Mesenchymal stem cell (in vitro differentiated cells and primary cell): ENCODE measurements at places on chromosomes 16 and 17.

DNA sequence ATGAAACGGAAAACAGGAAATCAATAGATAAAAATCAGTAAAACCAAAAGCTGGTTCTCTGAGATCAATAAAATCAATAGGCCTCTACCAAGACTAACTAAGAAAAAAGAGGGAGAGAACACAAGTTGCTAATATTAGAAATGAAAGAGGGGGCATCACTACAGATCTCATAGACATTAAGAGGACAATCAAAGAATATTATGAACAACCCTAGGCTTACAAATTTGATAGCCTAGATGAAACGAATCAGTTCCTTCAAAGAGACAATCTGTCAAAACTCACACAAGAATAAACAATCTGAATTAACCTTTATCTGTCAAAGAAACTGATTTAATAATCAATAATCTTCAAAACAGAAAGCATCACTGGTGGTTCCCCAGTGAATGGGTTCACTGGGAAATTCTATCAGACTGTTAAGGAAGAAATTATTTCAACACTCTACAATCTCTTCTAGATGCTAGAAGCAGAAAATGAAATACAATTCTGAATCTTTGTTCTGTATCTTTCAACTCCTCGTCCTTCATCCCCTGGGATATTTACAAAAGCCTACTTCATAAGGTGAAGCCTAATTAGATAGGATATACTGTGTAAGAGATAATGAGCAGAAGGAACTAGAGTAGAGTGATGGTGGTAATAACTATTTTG is 4.4 kb downstream of the ABCA9 start:
- H3K4me3 ChIP-seq: peak overlapping the region; percentile 22
- no peak overlapping the region for H3K27ac ChIP-seq
- no peaks in the 10 kb centered on the region for H3K36me3 ChIP-seq
- DNase-seq: no peak
- H3K27me3 ChIP-seq: no peaks in the 10 kb centered on the region

GRCh38 chr17:37829592-37830123 is 84.8 kb upstream of the HNF1B start:
- no peak for DNase-seq
- no peaks in the 10 kb centered on the region for H3K36me3 ChIP-seq
- peaks cover 32% of the 10 kb centered on the region for H3K4me1 ChIP-seq
- H3K27ac ChIP-seq: peak overlapping the region; percentile 69

- peak overlapping the region; percentile 92 for H3K4me3 ChIP-seq
- peaks cover 26% of the 10 kb centered on the region for H3K4me1 ChIP-seq
- peaks cover 38% of the 10 kb centered on the region for H3K36me3 ChIP-seq
- H3K27me3 ChIP-seq: no peaks in the 10 kb centered on the region
Observed at GRCh38 chr16:29804020-29804419, 2.3 kb upstream of the MAZ start.

- H3K4me3 ChIP-seq: no peak overlapping the region
- H3K27ac ChIP-seq: no peak overlapping the region
- no peaks in the 10 kb centered on the region for H3K36me3 ChIP-seq
- no peak for DNase-seq
- peaks cover 3% of the 10 kb centered on the region for H3K4me1 ChIP-seq
Observed at GRCh38 chr17:81794074-81794476, 9.9 kb upstream of the GCGR start.

DNA sequence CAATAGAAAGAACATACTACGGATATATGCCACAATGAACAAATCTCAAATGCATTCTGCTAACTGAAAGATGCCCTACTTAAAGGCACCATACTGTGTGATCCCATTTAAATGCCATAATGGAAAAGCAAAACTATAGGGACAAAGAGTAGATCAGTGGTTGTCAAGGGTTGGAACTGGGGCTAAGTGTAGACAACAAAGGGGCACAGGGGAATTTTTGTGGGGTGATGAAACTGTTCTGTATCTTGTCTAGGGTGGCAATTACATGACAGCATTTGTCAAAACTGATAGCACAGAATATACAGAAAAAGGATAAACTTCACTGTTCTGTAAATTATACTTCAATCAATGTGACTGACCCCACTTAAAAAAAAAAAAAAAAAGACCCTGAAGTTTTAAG is 17.7 kb downstream of the GFOD2 start:
- no peaks in the 10 kb centered on the region for H3K4me1 ChIP-seq
- no peak for DNase-seq
- H3K36me3 ChIP-seq: peaks cover 15% of the 10 kb centered on the region

DNA sequence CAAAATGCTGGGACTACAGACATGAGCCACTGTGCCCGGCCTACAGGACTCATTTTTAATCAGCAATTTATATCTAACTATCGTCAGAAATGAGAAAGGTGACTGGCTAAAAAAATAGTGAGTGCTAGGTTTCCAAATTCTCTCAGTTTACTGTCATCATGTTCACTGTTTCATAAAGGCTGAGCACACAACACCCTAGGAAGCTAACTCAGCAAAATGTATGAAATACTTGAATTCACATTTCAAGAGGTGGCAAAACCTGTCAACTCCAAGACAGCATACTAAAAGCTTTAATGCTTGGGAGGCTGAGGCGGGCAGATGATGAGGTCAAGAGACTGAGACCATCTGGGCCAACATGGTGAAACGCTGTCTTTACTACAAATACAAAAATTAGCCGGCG is 16.7 kb downstream of the WDR45B start:
- DNase-seq: no peak
- H3K36me3 ChIP-seq: peaks cover 54% of the 10 kb centered on the region
- no peak overlapping the region for H3K4me3 ChIP-seq
- no peaks in the 10 kb centered on the region for H3K27me3 ChIP-seq
- H3K27ac ChIP-seq: no peak overlapping the region

GRCh38 chr16:28168991-28169554 is 42.7 kb downstream of the XPO6 start:
- DNase-seq: no peak
- H3K27ac ChIP-seq: no peak overlapping the region
- H3K4me3 ChIP-seq: no peak overlapping the region
- H3K27me3 ChIP-seq: no peaks in the 10 kb centered on the region
- peaks cover 7% of the 10 kb centered on the region for H3K4me1 ChIP-seq
- peaks cover 38% of the 10 kb centered on the region for H3K36me3 ChIP-seq

DNA sequence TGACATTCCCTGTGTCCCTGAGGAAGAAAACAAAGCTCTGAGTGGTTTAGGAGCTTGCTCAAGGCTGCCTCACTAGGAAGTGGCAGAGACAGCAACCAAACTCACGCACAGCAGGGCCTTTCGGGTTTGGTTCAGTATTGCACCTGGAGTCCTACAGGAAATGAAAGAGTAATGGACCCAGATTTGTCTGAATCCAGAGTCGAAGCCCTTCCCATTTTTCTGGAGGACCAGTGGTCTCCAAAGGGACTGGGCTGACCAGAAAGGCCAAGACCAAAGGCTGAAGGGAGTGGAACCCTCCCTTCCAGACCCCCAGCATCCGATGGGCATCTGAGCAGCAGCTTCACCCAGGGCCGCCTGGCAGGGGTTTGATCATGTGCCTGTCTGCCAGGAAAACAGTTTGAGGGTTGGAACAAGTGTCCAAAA is 85.5 kb upstream of the RPL38 start:
- H3K4me3 ChIP-seq: no peak overlapping the region
- DNase-seq: no peak
- no peak overlapping the region for H3K27ac ChIP-seq
- H3K4me1 ChIP-seq: peaks cover 2% of the 10 kb centered on the region

DNA sequence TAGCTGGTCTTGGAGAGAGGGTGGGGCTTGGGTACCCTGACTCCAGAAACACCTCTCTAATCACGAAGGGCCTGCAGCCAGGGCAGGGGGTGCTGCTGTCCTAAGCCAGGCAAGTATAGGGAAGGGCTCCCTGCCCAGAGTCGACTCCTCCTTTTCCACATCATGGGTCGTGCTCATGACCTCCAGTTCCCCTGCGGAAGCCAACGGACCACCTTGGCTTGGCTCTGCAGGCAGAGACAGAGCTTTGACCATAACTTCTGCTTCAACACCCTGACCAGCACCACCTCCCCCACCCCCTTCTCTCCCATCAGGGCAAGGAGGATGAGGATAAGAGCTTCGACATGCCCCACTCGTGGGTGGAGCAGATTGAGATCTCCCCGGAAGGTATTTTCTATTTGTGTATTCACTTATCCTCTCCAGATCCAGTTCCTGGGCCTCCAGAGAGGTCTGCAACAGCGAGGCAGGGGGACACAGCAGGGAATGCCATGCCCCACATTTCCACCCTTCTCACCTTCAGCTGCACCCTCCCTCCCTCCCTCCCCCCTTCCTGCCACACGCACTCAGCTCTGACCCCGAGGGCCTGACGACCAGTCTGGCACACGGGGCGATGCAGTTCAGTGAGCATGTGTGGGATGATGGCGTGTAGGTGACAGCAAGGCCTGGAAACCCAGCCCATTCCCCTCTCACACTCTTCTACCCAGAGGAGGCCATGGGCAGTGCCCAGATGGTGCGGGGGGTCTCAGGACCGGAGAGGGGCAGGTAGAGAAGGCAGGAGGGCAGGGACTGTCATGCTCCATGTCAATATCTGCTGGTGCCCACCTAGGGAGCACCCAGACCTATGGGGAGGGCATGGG is 14.0 kb upstream of the KATNB1 start:
- no peaks in the 10 kb centered on the region for H3K36me3 ChIP-seq
- H3K4me3 ChIP-seq: no peak overlapping the region
- H3K4me1 ChIP-seq: no peaks in the 10 kb centered on the region
- peaks cover 25% of the 10 kb centered on the region for H3K27me3 ChIP-seq
- no peak overlapping the region for H3K27ac ChIP-seq

DNA sequence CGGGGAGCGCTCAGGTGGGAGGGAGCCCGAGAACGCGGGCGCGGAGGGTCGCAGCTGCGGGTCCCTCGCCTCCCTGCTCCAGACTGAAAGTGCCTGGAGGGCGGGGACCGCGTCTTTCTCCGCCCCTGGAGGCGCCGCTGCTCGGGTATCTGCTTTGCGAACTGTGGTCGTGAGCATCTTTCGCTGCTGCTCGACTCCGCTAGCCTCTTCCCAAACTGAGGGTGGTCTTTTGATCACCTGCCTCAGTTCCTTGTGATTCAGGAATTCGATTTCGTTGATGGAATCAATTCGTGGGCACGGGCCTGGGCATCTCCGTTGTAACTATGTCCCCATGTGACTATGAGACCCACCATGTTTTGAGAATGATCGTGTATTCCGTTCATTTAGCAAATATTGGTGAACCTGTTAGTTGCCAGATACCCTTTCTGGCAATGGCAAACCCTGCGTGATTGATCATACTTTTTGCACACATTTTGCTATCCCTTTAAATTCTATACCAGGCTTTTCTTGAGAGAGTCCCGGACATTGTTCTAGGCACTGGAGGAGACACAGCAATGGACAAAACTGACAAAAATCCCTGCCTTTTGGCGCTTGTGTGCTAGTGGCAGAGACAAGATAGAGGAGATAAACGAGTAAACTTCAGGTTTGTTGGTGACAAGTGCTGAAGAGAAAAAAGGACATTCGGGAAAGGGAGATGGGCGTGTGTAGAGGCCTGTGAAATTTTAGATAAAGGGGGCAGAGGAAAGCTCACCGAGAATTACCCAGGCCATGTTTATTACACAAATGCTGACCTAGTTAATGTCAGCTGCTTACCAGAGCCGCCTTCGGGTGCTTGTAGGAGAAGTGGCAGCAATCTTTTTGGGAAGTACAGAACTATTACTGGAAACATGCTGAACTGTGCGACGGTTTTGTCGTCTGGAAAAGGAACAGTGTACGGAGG is 948 bp downstream of the UTP18 start:
- H3K4me3 ChIP-seq: peak overlapping the region; percentile 95
- no peaks in the 10 kb centered on the region for H3K27me3 ChIP-seq
- H3K36me3 ChIP-seq: peaks cover 6% of the 10 kb centered on the region
- peak; percentile 42 for DNase-seq
- H3K27ac ChIP-seq: no peak overlapping the region
- peaks cover 7% of the 10 kb centered on the region for H3K4me1 ChIP-seq

GRCh38 chr17:48176471-48176855 is 68.9 kb downstream of the SNX11 start:
- peak overlapping the region; percentile 78 for H3K27ac ChIP-seq
- peaks cover 5% of the 10 kb centered on the region for H3K4me1 ChIP-seq
- no peaks in the 10 kb centered on the region for H3K36me3 ChIP-seq
- DNase-seq: no peak
- H3K4me3 ChIP-seq: no peak overlapping the region

- peaks cover 5% of the 10 kb centered on the region for H3K4me1 ChIP-seq
- H3K4me3 ChIP-seq: no peak overlapping the region
- H3K27ac ChIP-seq: no peak overlapping the region
- no peaks in the 10 kb centered on the region for H3K36me3 ChIP-seq
- no peaks in the 10 kb centered on the region for H3K27me3 ChIP-seq
Observed at GRCh38 chr17:71192848-71193247, 928.0 kb upstream of the SOX9 start.

- DNase-seq: peak; percentile 51
- H3K36me3 ChIP-seq: peaks cover 40% of the 10 kb centered on the region
- H3K4me3 ChIP-seq: peak overlapping the region; percentile 81
Observed at GRCh38 chr17:28551421-28552175, 826 bp downstream of the UNC119 start.

- no peak overlapping the region for H3K27ac ChIP-seq
- peaks cover 49% of the 10 kb centered on the region for H3K27me3 ChIP-seq
- H3K4me3 ChIP-seq: no peak overlapping the region
Observed at GRCh38 chr16:177394-177822, 928 bp downstream of the HBA1 start.

- peak overlapping the region; percentile 59 for H3K27ac ChIP-seq
- H3K4me3 ChIP-seq: no peak overlapping the region
- H3K27me3 ChIP-seq: no peaks in the 10 kb centered on the region
- H3K4me1 ChIP-seq: peaks cover 13% of the 10 kb centered on the region
Observed at GRCh38 chr17:64741038-64741641, 79.0 kb upstream of the SMURF2 start.

GRCh38 chr17:31099016-31099415 is 4.2 kb downstream of the NF1 start:
- H3K4me3 ChIP-seq: no peak overlapping the region
- H3K27ac ChIP-seq: no peak overlapping the region
- no peak for DNase-seq
- no peaks in the 10 kb centered on the region for H3K36me3 ChIP-seq
- peaks cover 4% of the 10 kb centered on the region for H3K4me1 ChIP-seq
- H3K27me3 ChIP-seq: no peaks in the 10 kb centered on the region

GRCh38 chr17:32542186-32542585 is 55.4 kb downstream of the CDK5R1 start:
- peaks cover 13% of the 10 kb centered on the region for H3K27me3 ChIP-seq
- H3K36me3 ChIP-seq: peaks cover 14% of the 10 kb centered on the region
- H3K4me3 ChIP-seq: no peak overlapping the region
- H3K4me1 ChIP-seq: no peaks in the 10 kb centered on the region
- no peak overlapping the region for H3K27ac ChIP-seq

DNA sequence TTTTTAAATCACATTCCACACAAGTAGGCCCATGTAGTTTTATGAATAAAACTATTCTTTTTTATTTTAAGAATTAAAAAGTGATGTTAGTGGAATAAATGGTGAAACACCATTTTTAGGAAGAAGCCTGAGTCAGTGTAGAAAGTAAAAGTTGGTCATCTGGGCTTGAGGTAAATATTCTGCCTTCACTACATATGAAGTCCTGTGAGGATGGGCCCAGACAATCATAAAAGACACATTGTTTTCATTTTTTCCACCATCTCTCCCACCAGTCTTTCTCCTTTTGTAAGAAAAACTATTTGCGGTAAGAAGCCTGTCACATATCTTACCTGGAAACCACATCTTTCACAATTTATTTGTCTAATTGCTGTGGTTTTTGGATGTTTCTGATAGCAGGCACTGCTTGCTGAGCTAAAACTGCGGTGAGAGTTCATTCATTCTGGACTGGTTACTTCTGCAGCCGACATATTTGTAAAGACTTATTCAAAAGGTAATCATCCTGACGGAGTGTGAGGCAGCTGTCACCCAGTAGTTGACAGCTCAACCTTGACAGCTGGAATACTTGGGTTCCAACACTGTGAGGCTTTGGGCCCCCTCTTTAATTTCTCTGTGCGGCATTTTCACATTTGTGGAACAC is 10.6 kb upstream of the RFFL start:
- H3K27me3 ChIP-seq: no peaks in the 10 kb centered on the region
- no peak overlapping the region for H3K4me3 ChIP-seq
- H3K36me3 ChIP-seq: no peaks in the 10 kb centered on the region
- DNase-seq: no peak
- peaks cover 10% of the 10 kb centered on the region for H3K4me1 ChIP-seq
